Right renal cortex interstitium (tissue), 3 donors: ENCODE measurements at places on chromosomes 5 and 9.

DNA sequence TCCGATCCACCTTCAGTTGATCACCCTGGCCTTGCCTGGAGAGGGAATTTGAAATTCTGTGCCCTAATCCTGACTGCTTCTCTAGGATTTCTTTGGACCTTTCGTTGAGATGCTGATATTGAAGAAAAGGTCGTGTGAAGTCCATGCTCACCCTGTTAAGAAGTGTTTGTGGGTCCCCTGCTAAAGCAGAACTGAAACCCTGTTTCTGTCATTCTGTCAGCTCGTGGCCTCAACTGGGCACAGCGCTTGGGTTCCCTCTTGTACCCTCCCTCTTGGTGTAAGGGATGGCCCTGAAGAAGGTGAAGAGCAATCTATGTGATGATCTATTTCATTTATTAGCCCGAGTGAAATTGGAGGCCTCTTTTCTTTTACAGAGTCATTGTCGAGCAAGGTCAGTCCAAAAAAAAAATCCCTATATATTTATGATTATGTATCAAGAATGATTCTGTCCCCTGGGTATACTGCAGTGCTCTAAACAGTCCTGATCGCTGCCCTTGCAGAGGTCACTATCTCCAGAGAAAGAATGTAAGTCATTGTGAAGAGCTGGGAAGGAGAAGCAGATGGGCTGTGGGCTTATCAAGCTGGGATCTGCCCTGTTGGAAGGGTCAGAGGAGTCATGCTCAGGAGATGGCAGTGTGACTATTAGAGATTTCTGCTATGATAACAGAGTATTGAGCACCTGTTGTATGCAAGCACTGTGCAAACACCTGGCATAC, 56.1 kb downstream of the WWC1 start:
- DNase-seq = no peak

DNA sequence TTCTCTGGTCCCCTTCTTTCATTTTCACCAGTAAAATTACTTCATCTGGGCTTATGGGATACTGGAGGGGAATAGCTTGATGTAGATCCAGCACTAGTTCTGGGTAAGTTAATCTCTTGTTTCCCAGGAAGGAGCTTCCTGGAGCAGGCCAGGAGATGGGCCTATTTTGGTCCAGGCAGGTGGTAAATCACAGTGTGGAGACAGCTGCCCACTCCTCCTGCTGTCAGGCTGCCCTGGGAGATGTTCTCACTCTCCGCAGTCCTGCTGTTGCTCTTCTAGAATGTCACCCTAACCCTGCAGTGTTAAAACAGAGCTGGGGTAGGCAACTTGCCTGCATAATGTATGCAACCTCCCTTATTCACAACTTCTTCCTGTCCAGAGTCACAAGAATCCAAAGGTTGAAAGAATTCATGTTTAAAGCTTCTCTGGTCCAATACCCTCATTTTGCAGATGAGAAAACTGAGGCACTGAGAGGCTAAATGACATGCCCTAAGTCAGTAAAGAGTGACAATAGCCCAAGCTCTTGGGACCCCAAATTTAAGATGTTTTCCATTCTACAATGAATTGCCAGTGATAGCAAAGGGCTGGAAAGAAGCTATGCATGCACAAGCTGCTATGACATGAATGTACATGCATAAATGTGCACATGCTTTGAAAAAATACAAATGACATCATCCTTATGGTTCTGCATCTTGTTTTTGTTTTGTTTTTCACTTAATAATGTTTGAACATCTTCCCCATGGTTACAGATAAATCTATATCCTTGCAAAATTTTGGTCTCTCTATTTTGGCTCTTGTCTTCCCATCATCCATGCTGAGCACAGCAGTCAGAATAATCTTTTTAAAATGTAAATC, 71.8 kb upstream of the ADRA1B start:
- no peak for DNase-seq

DNA sequence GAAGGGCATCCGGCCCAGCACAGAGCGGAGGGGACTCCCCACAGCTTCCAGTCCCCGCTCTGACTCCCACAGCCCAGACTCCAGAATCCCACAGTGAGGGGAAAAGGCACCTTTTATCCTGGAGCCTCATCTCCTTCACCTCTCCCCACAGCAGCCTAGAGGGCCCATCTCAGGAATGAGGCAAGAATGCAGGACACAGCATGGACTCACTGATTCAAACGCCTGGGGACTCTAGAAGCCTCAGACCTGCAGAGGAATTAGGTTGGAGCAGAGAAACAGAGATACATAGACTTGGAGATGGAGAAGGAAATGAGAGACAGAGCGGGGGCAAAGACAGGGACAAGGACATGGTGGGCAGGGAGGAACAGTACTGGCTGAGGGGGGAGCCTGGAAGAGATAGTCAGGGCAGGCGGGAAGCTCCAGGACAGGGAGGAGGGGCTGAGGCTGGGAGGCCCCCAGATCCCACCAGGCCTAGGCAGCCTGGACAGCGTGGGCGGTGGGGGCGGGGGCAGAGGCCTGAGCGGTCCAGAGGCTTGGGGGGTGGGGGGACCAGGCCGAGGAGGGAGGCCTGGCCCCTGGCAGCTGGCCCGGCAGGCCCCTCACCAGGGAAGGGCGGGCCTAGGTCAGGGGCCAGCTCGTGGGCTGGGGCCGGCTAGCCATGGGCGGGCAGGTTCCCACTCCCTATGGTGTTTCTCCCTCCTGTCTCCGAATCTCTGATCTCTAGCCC, 15.8 kb downstream of the CNTFR start:
- DNase-seq = no peak

- no peak for DNase-seq
Measured at GRCh38 chr9:9615086-9615485, 997.7 kb downstream of the PTPRD start.

GRCh38 chr9:115640887-115641286, 512.7 kb upstream of the PAPPA start:
- DNase-seq = no peak

- DNase-seq = no peak
Measured at GRCh38 chr5:149901511-149901910, 43.1 kb downstream of the PDE6A start.

DNA sequence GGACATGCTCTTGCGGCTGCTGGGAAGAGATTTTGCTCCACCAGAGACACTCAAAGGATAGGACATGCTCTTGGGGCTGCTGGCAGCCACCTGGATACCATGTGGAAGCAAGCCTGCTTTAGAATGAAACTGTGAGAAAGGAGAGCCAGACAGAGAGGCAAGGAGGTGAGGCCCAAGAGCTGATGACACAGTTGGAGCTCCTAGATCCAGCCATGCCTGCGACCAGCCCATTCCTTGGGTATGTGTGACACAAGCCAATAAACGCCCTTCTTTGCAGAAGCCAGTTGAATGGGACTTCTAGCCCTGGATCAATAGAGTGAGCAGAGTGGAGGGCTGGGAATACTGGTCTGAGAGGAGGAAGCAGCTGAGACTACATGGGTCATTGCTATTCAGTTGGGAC, 69.6 kb downstream of the SMIM23 start:
- DNase-seq = no peak

DNA sequence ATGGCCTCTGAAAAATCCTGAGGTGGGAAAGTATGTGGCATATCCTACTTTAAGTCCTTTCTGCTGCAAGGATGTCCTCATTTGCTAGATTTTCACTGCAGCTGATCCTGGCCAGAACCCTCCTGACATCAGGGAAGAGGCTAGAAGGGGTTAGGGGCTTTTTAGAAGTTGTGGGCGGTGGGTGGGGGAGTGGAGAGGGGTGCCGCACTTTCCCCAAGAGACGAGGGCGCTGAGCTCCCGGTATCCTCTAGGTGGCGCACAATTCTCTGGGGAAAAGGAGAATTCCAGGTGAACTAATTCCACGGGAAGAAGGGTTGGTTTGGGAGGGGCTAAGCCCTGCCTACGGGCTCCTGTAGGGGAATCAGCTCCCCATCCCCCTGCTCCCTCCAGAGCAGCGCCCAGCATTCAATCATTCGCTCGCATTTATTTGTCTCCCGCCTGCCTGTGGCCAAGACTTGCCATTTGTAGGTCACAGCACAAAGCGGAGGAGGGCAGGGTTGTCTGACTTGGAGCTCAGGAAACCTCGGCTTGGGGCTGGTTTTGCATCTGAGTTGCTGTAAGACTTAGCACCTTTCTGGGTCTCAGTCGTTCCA, 42.9 kb upstream of the HAND1 start:
- DNase-seq = no peak

DNA sequence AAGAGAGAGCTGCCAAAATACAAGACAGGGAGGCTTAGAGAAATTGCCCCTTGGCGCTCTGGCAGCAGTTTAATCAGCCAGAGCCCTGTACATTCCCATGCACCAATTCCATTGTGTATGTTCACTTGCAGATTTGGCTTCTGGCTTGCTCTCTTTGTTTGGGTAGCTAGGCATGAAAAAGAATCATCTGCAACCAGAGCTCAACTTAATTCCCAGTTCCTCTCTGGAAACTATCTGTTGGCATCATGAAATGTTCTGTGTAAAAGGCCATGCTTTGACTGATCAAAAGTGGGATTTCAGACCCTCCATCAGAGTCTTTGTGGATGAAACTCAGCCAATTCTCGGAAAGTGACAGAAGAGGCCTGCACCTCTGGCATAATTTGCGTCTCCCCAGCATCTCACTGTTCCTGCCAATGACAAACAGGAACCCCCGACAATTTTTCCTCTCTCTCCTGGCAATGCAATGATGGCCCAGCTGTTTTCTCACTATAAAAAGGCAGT, 53.8 kb upstream of the RAD23B start:
- no peak for DNase-seq

DNA sequence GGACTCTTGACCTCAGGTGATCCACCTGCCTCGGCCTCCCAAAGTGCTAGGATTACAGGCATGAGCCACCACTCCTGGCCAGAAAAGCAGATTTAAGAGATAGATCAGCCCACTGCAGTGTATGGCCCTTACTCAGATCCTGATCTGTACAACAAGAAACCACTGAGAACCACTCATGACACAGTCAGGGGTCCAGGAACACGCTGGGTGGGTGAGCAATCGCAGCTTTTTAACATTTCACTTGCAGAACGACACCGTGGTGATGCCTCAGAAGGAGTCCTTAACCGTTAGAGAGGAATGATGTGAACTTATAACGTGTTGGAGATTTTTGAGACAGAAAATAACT, 45.3 kb upstream of the NSMF start:
- no peak for DNase-seq

DNA sequence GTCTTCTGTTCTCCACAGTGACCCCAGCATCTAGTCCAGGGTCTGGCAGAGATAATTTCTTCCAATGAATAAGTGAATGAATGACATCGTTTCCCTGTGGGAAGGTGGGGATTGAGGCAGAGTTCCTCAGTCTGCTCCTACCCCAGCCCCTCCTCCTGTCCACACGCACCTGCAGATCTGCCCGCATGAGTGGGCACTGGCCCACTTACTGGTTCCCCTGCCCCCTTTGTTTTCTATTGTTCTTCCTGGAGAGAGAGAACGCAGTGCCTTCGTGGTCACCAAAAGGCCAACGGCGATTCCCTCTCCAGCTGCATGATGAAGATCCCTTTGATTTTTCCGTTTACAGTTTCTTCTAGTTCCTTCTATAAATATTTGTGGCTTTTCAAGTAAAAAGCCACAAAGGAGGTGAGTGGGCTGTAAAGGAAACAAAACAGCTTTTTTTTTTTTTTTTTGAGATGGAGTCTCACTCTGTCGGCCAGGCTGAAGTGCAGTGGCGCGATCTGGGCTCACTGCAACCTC, 5.8 kb upstream of the FPGS start:
- DNase-seq = no peak
